ENCODE measurements at places on chromosomes 2 and 18.

GRCh38 chr2:214839464-214839863, 30.0 kb upstream of the BARD1 start:
- DNase-seq, result no peak

DNA sequence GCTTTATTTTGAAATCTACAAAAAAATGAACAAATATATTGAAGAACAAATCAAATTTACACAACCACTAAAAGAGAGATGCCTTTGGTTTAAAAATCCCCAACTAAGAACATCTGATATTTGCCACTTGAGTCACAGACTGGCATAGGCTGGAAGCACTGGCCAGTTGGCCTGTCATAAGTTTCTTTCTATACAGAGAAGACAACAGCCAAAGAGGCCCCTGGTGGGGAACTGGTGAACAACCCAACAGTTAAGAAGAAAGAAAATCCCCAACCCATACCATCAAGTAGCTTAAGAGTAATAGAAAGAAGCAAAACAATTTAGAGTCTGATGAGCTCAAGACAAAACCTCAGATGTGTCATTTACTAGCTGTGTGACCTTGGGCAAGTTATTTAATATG, 45.5 kb downstream of the OSR1 start:
- no peak for DNase-seq

DNA sequence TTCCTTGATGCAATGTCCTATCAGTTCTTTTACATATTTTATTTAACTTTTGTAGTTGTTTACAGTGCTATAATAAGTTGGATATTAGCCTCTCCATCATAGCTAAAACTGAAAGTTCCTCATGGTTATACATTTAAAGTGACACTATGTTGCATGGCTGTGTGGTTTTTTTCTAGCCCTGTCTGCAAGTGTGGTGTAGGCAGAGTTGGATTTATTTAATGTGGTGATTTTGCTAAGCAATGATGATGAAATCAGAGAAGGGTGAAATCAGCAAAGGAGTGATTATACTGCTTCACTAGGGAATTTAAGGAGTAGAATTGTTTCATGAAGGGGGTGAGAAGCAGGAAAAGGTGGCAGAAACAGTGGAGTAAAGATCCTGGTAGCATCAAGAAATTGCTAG, 18.3 kb upstream of the ENOSF1 start:
- no peak for DNase-seq

GRCh38 chr2:52861596-52861995, 906.0 kb upstream of the CHAC2 start:
- no peak for DNase-seq
